ENCODE measurements at places on chromosomes 2 and 18. TPM values are rescaled to one million over a fixed set of nuclear protein-coding genes. Genes with fewer than 3 reads are reported as not detected.

DNA sequence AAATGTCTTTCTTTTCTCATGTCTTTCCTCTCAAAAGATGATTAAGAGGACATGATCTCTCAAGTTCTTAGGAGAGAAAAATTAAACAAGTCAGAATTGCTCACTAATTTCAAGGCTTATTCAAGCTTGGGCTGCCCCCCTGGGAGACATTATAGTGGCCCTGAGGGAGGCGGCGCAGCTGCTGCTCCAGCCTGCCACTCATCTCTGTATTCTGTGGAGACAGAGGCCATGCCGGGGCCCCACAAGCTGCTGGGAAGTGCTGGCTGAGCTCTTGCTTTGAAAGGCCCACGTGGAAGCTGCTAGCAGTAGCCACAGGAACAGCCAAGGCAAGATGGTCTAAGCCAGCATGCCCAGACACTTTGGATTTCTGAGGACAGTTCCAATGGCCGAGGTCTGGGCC, 267.4 kb downstream of the LNPK start:
- H3K36me3 ChIP-seq = no peaks in the 10 kb centered on the region
- H3K27ac ChIP-seq = no peak overlapping the region
- no peak overlapping the region for H3K4me3 ChIP-seq
- no peaks in the 10 kb centered on the region for H3K27me3 ChIP-seq
- no peak for DNase-seq

- DNase-seq = no peak
- H3K4me3 ChIP-seq = no peak overlapping the region
- no peaks in the 10 kb centered on the region for H3K4me1 ChIP-seq
- no peaks in the 10 kb centered on the region for H3K36me3 ChIP-seq
- H3K27me3 ChIP-seq = no peaks in the 10 kb centered on the region
- no peak overlapping the region for H3K27ac ChIP-seq
These were observed 155.0 kb downstream of the ARHGAP15 start for GRCh38 chr2:143284087-143284675.

DNA sequence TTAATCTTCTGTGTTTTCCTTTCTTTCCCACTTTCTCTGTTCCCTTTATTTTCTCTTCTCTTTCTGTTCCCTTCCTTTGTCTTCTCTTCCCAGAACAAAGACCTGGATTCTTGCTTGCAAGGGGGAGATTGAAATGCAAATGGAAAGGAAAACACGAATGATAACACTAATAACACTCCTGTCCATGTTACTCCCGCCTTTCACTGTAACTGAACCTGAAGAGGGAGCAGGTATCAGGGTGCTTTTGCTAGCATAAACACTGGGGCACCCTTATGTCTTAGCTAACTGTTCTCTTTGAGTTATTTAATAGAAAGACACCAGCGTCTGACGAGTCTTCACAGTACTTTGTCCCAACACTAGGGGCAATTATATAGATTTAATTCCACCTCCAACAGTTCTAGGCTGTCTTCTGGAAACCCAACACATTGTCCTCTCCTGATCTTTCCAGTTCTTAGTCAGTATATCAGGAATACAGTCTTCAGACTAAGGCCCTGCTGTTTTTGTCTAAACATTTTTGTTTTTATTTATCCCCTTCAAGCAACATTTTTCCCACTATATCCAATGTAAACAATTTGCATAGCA, 99.2 kb downstream of the PTPRM start:
- no peaks in the 10 kb centered on the region for H3K27me3 ChIP-seq
- H3K4me3 ChIP-seq = no peak overlapping the region
- DNase-seq = no peak

DNA sequence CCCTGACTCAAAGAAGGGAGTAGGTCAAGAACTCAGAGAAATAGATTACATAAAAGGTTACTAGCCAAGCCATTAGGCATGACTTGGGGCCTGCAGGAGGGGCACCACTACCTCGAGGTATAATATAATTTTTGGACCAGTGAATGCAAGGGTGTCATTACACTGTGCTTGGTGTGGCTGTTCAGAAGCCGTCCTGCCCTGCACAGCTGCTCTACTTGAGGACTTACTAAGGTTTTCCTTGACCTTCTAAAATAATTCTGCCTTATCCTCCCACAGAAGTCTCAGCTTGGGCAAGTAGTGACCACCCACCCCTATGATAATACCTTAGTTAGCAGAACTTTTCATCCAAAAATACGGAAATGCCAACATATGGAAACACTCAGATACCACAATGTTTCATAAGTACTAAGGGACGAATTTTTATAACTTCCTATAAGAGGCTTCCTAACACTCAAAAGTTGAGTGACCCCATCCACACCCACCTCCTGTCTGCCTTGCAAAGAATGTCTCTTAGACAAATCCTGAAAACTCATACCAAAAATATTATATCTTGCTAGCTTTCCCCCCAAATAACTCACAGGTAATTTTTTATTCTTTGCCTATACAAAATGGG, 17.7 kb upstream of the ATG16L1 start:
- no peak overlapping the region for H3K4me3 ChIP-seq
- no peak overlapping the region for H3K27ac ChIP-seq
- H3K4me1 ChIP-seq = no peaks in the 10 kb centered on the region
- no peaks in the 10 kb centered on the region for H3K27me3 ChIP-seq

DNA sequence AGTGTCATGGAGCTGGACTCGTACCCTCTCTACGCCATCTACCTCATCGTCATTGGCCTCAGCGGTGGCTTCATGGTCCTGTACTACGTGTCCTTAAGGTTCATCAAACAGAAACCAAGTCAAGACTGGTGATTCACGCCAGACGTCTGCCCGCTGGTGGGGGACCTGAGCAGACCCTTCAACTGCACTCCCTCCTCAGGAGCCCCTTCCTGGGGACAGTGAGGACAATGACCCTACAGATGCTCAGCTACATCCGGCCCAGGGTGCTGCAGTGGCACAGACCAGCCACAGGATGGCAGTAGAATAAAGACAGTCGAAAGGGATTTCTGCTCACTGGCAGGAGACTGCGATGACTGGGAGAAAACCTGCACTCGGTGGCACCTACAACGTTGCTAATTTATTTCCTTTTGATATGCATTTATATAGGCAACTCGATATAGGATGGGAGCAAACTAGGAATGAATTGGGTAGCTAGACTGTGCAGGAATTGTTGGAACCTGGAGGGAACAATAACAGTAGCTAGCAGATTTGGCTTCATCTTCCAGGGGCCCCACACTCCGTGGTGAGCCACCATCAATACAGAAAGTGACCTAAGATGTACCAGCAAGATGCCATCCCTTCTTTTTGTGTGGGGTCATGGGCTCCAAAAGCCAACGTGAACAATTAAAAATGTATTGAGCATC, 39.2 kb downstream of the ABCG8 start:
- H3K36me3 ChIP-seq = no peaks in the 10 kb centered on the region
- H3K27me3 ChIP-seq = no peaks in the 10 kb centered on the region
- no peak for DNase-seq
- no peaks in the 10 kb centered on the region for H3K4me1 ChIP-seq

DNA sequence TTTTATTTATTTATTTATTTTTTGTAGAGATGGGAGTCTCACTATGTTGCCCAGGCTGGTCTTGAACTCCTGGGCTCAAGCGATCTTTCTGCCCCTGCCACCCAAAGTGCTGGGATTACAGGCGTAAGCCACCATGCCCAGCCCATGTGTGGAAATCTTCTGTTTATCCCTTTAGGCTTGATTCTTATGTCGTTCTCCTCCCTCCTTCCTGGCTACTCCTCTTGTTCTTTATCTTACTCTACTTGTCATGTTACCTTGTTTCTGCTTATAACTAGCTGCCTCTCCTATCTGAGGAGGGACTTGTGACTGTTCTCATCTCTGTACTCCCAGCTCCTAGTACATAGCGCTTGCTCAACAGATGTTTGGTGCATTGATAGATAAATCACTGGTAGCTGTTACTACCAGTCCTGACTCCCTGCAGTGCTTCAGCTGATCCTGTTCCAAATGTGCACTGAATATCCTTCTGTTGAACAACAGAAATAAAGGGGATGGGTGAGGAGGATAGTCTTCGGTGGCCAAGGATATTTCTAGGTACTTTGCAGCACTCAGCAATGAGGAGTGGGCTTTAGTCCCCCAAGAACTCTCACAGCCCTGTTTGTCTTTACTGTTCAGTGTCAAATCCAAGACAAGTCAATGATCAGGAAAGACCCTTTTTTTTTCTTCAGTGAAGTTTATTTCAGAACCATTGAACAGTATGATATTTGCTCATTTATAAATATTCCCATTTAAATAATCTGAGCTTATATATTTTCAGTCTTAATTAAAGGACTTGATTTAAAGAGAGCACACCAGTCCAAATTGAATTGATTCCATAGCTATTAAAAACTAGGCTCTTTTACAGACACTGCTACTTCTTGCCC, 7.2 kb downstream of the IL1B start:
- no peaks in the 10 kb centered on the region for H3K4me1 ChIP-seq
- no peak overlapping the region for H3K27ac ChIP-seq
- H3K4me3 ChIP-seq = no peak overlapping the region
- no peaks in the 10 kb centered on the region for H3K27me3 ChIP-seq

DNA sequence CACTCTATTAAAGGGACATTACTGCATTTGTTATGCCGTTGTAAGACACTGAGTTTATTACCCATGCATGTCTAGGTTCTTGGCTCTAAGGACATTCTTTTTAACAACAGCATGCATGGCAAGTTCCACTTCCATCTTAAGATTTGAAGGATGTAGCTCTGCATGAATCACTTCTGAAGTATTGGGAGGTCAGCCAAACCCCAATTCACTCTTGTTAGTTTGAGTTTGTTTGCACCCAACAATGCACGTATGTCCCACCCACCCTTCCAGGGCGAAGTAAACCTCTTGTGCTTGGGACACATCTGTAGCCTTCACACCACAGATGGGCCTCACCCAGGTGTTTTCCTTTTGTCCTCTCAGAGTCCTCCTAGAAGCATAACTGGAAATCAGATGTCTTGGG, 5.6 kb upstream of the LAMA3 start:
- no peaks in the 10 kb centered on the region for H3K36me3 ChIP-seq
- H3K27ac ChIP-seq = no peak overlapping the region

GRCh38 chr2:114044985-114045384, 155.1 kb downstream of the ACTR3 start:
- no peaks in the 10 kb centered on the region for H3K4me1 ChIP-seq
- H3K4me3 ChIP-seq = no peak overlapping the region

DNA sequence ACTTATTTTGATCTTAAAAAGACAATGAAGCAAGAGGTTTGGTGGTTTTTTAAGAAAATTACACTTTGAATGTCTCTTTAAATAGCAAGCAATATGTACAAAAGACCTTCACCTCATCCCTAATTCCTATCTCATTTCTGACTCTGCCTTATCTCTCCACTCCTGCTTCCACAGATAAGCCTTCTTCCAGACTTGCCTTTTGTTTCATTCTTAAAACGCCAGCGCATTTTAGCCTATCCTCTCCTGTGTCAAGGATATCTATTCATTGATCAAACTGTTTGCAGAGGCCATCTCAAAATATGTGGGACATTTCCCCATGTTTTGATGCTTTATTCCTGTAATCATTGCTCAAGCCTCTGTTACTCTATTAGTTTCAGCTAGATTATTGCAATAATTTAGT, 562.5 kb downstream of the PARD3B start:
- DNase-seq = no peak
- no peaks in the 10 kb centered on the region for H3K4me1 ChIP-seq

- peaks cover 6% of the 10 kb centered on the region for H3K4me1 ChIP-seq
- no peak overlapping the region for H3K27ac ChIP-seq
- H3K36me3 ChIP-seq = peaks cover 16% of the 10 kb centered on the region
- DNase-seq = no peak
These were observed 12.1 kb downstream of the HS1BP3 start for GRCh38 chr2:20638646-20639430.

DNA sequence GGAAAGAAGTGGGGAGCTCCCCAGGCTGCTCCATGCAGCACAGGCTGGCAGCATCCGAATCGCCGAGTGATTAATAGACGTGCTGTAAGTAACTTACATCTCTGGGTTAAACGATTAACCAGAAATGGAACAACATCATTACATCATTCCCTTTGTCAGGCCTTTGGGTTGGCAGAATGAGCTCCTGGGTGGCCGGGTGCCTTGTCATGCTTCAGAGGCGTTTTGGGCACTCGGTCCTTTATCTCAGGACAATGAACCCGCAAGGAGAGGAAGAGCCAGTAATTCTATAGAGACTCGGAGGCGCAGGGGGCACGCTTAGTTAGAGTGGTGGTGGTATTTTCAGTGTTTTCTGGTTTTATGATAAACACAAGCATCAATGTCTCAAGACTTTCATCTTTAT, 146.9 kb upstream of the TPO start:
- no peak overlapping the region for H3K4me3 ChIP-seq
- no peak overlapping the region for H3K27ac ChIP-seq
- no peak for DNase-seq
- H3K4me1 ChIP-seq = no peaks in the 10 kb centered on the region
- no peaks in the 10 kb centered on the region for H3K27me3 ChIP-seq
- no peaks in the 10 kb centered on the region for H3K36me3 ChIP-seq

DNA sequence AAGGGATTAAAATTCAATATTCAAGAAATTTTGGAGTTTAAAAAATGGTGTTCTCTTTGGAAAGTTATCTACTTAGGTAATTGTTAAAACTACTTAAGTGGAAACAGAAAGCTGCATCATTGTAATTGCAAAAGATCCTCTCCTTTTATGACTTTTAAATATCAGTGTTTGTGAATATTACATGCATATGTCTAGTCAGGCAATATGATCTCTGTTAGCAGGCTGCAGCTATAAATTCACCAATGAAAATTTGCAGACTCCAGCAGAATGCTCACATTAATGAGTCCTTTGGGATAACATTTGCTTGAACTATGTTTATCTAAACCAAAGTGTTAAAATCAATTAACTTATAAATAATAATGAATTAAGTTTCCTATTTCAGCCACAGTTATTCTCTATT, 59.2 kb upstream of the CSRNP3 start:
- H3K36me3 ChIP-seq = no peaks in the 10 kb centered on the region
- no peak overlapping the region for H3K4me3 ChIP-seq
- H3K27me3 ChIP-seq = no peaks in the 10 kb centered on the region
- no peak overlapping the region for H3K27ac ChIP-seq
- H3K4me1 ChIP-seq = no peaks in the 10 kb centered on the region

DNA sequence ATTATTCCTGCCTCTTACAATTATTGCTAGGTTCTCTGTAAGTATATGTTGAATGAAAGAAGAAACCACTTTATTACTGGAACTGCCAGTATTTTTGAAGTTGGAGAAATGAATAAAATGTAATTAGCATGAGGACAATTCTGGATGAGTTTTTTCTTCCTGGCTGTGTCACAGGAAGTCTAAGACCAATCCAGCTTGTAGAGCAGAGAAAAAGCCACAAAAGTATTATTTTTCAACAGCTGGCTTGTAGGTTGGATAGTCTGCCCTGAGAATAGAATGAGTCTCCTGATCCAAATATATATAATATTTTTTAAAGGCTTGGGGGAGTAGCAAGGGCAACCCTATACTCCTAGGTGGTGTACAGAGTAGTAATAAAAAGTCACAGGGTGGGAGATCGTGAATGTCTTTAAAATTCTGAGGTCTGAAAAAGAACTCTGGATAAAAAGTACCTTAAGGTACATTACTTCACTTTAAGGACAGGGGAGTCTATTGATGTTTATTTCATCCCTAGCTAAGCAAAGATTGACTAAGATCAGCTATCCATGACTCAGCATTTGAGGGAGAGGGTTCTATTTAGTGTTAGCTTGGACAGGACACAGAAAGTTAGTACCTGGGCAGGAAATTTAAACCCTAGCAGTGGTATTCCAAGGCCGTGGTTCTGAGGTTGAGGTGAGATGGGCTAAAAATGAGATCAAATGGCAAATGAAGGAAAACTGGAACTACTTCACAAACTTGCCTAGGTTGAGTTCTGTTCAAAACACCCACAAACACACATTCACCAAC, 31.7 kb downstream of the SLC40A1 start:
- H3K4me1 ChIP-seq = peaks cover 19% of the 10 kb centered on the region
- H3K27ac ChIP-seq = peak overlapping the region; percentile 64
- no peak for DNase-seq
- no peak overlapping the region for H3K4me3 ChIP-seq
- no peaks in the 10 kb centered on the region for H3K36me3 ChIP-seq

Gene SPHKAP
- not detected for total RNA-seq

Gene CCDC88A
- total RNA-seq = 21.1 TPM

Gene GALNT3
- total RNA-seq = 0.56 TPM

Gene GPR39
- 0.15 TPM for total RNA-seq

Gene BUB1
- 0.27 TPM for total RNA-seq

Gene CCDC68
- 2.4 TPM for total RNA-seq

Measured in gastrocnemius medialis (tissue), 4 donors.